ENCODE measurements at places on chromosomes 2 and 18.

- no peak for DNase-seq
These were observed 843 bp downstream of the CYS1 start for GRCh38 chr2:10079266-10079869.

GRCh38 chr2:3840611-3841155 lies 137.3 kb downstream of the DCDC2C start:
- DNase-seq: no peak

DNA sequence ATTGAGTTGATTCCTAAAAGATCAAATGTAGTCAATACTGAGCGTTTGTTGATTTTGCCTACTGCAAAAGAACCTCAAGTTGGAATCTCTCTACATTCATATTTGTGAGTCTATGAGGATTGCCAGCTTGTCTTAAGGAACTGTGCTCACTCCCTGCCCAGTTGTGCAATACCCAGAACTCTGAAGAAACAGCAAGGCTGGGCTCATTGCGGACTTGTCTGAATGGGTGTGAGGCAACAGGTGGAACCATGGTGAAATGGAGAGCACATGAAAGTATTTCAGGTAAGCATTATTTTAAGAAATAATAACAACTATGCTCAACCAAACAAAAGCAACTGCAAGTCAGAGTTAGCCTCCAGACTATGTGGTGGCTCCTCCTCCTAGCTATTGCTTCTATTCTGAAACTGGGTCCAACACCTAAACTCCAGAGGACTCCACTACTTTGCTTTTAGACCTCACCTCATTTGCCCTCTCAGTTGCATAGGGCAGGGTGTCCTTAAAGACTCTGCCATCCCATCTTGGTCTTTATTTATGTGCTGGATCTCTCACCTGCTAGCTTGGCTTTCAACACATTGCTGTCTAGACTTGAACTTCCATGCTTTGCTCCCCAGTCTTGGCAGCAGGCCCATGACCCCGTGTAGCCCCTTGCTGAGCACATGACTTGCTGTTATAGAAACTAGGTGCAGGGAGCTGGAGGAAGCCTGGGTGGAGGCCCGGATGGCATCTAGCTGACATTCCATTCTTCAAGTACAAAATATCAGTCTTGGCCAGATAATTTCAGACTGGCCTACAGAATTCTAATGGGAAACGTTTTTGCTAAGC lies 94.8 kb upstream of the ARL5A start:
- DNase-seq: no peak

DNA sequence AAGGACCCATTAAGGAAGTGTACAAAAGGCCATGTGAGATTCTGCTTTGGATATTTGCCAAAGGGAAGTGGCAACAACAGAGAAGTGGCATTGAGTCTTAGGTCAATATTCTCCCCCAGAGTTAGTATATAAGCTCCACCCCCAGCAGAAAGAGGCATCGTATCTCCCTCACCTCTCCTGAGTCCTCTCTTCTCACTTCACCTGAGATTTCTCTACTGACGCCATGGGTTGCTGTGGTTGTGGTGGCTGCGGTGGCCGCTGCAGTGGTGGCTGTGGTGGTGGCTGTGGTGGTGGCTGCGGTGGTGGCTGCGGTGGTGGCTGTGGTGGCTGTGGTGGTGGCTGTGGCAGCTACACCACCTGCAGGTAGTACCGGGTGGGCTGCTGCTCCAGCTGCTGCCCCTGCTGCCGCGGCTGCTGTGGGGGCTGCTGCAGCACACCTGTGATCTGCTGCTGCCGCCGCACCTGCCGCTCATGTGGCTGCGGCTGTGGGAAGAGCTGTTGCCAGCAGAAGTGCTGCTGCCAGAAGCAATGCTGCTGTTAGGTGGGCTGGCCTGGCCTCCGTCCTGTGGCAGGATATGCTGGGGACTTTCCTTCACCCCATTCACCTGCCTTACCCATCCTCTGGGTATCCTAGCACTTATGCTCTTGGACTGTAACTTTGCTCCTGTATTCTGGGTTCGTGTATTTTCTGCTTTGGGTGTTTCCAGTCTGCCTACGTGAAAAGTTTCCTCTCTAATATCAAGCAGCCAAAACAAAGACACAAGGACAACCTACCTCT lies 5.9 kb downstream of the SCYGR3 start:
- DNase-seq: no peak

DNA sequence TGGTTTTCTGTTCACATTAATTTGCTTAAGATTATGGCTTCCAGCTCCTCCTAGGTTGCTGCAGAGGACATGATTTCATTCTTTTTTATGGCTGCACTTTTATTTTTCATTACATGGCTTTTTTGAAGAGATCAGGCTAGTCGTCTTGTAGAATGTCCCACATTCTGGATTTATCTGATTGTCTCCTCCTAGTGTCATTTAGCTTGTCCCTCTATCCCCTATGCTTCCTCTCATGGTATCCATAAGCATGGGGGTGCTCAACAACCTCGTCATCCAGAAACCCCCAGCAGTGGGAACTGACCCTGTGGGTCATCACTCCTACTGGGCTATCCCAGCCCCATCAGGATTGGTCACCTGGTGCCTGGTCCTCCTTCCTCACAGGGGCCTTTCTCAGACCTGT lies 49.6 kb downstream of the SERTAD2 start:
- no peak for DNase-seq

DNA sequence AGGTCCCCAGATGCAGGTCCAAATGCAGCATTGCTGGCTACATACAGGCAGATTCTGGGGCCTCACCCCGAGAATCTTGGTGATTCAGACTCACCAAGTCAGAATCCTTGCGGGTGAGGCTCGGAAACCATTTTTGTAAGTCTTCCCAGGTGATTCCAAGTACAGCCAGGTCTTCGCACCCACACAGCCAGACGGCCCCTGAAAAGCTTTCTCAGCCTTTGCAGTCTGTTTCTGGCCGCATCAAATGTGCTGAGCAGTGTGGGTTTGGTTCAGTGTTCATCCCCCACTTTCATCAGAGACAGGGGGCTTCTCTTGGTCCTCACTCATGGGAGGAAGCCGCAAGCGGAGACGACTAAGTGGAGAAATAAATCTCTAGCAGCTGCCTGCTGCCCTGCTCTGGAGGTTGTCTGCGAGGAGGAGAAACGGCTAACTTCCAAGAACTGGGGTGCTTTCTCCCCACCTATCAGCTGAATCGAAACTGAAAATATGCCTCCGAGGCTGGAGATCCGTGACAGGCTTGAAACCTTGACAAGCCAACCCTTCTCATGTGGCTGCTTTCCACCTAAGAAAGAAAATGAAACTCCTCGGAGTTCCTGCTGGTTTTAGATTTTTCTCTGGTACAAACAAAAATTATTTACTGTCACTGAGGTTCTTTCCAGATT lies 8.9 kb upstream of the TMEM185B start:
- DNase-seq: no peak

DNA sequence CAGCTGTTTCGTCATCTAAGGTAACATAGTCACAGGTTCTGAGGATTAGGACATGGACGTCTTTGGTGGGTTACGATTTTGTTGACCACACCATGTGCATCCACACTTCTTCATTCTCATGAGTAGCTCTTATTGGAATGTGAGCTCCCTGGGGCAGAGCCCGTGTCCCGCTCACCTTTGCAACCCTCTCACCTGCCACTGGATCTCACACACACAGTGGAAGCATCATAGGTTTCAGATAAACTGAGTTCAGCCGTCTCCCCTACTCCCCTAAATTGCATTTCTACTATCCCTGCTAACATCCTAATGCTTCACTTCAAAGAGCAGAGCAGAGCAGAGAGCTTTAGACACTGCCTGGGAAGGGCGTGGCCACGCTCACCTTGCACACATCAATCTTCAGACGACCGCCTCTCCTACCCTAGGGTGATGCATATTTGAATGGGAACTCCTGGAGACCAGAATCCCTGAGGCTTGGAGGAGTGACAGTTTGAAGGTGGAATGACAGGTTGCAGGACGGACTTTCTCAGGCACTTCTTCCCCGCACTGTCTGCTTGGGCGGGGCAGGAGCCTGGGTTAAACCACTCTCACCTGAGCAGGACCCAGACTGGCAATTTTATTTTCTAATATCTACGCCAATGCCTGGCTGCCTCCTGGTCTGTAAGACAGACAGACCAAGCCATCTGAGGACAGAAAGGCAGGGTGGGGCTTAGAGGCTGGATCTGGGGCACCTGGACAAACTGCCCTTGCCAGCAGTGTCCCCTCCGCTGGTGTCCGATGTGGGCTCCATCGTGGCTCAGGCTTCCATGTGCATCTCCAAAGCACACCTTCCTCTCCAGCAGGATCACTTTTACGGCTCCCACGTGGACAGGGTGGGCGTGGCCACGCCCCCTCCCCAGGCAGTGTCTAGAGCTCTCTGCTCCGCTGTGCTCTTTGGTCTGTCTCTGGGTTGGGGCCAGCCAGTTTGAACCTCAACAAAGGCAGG lies 229.5 kb upstream of the COPS8 start:
- no peak for DNase-seq

GRCh38 chr2:11993749-11994148 lies 247.3 kb downstream of the LPIN1 start:
- no peak for DNase-seq

- no peak for DNase-seq
These were observed 86.5 kb downstream of the HAUS1 start for GRCh38 chr18:46190667-46191066.

DNA sequence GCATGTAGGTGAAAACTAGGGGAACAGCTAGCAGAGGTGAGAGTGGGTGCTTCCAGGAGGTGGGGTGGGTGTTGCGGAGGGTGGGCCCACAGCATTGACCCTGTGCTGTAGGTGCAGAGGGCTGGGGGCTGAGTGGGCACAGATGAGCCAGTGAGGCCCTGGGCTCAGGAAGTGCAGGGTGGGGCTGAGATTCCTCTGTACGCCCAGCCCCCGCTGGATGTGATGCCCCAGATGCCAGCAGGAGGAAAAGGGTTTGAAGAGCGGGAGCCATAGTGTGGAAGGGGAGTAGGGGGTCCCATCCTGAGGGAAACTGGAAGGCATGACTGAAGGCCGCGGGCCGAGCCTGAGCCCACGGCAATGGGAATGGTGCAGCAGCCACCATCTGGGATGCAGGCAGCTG lies 14.1 kb upstream of the OTOS start:
- DNase-seq: no peak

DNA sequence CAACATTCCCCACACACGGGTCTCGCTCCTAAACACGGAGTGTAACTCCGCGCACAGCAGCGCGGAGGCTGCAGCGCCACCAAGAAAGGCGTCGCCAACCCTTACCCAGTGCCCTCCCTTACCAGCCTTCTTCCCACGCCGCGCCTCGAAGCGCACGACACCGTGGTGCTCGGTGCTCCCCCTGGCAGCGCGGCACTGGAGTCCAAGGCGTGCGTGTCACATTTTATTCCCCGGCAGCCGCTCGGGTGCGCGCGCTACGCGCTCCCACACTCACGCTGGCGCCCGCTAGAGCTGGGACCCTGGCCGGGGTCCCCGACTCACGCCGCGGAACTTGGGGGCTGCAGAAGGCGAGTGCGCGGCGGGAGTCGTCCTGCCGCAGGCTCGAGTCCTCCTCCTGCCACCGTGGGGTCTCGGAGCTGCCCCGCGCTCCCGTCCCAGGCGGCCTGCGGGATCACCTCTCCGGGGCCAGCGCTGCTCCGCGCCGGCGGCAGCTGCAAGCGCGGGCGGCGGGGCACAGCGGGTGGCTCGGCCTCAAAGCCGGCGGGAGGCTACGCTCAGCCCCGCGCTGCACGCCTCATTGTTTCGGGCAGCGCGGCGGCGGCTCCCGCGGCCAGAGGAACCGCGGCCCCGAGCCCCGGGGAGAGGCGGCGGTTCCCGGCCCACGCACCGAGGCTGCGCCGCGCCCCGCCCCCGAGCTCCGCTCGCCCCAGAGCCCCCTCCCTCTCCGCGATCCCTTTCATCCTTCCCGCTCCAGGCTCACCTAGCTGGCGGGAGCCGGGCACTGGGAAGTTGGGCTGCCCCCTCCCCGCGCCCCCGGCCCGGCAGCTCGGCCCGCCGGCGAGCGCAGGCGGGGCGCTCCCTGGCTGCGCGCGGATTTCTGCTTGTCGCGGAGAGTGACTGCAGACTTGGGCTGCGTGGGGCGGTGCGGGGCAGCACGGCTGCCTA lies at the start of gene ST6GAL2:
Gene ST6GAL2 (minus strand): TSS at position 197 of the 945 bp plus-strand sequence. CDS start 42,190 bp downstream, outside the sequence.
- DNase-seq: no peak

GRCh38 chr2:15399241-15399640 lies 161.9 kb downstream of the NBAS start:
- DNase-seq: no peak

DNA sequence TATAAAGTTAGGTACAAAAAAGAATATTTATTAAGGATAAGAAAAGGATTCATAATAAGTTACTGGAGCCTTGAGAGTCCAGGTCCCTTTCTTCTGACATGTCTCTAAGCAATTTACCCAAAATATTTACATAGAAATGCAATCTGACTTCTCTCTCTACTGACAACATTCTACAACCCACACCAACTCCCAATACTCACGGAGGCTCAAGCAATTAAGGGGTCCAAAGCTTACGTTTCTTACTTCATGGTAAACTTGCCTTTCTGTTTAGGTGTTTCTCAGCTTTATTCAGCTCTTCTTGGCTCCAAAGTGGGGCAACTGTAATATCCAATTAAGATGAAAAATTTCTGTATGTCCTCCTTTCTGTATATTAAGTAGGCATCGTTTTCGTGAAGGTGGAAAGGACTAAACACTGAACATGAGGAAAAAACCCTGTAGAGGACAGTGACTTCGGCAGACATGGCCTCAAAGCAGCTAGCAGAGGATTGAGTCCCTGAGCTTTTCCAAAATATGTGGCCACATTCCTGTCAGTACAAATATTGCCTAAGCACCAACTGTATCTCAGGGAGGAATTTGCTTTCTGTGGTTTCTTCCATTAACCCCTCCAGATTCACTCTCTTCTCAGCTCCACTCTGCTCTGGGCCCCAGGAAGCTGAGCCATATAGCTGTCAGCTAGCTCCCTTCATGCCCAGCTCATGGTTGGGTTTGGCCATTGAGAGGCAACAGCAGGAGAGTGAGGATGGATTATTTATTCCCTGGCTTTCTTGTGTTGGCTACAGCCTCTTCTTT lies 67.9 kb upstream of the GLS start:
- no peak for DNase-seq

- no peak for DNase-seq
These were observed 2.2 kb downstream of the SETBP1 start for GRCh38 chr18:44682871-44683221.

DNA sequence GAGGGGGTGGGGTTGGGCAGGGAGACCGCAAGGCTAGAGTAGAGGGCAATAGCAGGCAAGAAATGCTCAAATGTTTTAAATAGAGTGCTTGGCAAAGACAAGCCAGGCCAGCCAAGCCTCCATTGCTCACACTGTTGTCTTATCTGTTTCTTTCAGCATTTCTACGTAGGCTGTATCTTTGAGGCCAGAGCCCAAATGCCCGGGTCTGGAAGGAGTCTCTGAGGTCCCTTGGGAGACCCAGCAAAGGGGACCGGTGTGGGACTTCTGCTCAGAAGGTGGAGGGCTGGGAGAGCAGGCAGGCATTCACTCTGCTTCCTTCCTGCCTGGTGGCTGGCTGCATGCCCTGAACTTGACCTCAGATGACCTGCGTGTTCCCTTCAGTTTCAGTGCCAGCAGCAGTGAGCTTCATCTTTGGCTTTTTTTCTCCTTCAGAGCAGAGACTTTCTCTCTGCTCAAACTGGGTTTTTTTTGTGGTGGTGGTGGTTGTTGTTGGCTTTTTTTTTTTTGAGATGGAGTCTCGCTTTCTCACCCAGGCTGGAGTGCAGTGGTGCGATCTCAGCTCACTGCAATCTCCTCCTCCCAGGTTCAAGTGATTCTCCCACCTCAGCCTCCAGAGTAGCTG lies 13.7 kb upstream of the TET3 start:
- DNase-seq: no peak

Measured in GOT3 (cell line).